ENCODE measurements at places on chromosomes 6 and 20.
A peak's percentile ranks its signal among the peaks of the same experiment; 100 is the strongest.

DNA sequence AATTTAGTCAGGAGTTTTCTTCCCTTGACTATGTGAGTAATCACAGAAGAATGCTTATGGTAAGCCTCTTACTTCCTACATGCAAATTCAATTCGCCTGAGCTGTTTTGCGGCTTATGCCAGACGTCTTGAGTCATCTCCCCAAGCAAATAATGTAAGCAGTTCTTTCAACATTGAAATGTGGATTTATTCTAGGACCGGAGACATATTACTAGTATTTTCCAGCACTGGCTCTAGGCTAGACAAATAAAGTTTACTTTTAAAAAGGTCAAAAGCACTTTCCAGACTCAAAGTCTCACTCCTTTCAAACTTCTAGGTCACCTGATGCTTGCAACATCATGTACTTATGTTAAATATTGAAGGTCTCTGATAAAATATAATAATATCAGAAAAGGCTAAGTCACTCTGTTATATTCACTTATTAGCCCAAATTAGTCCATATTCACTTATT, 38.1 kb upstream of the NOX3 start:
- DNase-seq: no peak

- no peak for DNase-seq
These were observed 289.9 kb upstream of the ZFP64 start for GRCh38 chr20:52481443-52481842.

DNA sequence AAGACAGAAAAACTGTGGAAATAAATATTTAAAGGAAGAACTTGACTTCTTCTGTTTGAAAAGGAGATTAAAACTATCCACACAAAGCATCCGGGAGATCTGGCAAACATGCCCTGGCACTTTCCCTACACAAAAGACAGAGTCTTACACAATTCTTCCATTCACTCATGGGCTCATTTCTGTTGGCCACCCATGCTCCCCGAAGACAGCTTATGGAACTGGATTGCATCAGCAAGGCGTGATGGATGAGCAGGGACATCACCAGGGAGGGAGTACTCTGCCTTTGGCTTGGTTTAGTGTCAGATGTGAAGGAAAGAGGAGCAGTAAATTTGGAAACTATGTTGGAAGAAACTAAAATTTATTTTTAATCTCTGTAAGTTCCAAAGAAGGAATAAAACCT, 379.3 kb downstream of the CD109 start:
- DNase-seq: no peak

- no peak for DNase-seq
These were observed 76.8 kb downstream of the LINC00237 start for GRCh38 chr20:21029341-21029740.

DNA sequence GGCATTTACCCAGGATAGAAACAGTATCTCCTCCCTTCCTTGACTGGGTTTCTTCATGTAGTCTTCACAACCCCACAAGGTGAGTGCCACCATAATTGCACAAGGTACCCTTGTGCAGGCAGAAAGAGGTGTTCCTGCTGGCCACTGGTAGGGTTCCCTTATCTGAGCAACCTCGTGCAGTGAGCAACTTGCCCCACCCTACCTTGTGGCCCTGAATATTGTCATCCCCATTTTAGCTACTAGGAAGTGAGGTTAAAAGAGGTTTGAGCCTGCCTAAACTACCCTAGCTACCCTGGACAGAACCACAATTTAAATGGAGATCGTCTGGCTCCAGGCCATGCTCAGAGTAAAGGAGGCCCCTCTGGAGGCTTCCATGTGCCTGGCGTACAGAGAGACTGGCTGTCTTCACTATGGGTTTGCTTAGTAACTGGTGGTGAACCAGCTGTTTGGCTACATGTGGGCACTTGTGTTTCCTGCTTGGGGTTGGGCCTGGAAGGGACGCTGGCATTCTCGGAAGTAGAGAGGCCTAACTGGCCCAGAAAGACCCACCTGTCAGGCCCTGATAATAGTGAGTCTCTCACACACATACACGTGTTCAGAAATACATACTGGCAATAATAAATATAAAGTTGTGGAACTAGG, 148.8 kb downstream of the LRFN2 start:
- DNase-seq: no peak

DNA sequence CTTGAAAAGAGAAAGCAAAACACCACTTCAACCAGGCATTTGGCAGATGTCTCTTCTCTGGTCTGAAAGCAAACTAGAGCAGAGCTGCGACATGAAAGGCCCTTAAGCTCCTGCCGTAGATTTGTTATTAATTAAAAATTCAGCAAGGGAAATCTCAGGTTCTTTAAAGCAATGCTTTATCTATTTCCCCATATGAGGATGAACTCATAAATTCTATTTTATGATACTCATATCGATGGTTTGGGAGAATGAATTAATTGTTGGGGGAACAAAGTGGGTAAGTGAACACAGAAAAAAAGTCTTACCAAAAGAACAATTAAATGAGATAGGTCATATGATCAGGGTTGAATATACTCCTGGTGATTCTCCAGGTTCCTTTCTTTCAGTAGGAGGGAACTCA, 464.7 kb upstream of the SLC35B3 start:
- DNase-seq: no peak

- no peak for DNase-seq
These were observed at the start of gene GSTA5 for GRCh38 chr6:52840763-52841585. Gene GSTA5, minus strand, starts transcription at chr6:52840813.

GRCh38 chr6:144283646-144284477, 1.3 kb upstream of the UTRN start:
- no peak for DNase-seq

- no peak for DNase-seq
These were observed 56.5 kb upstream of the SIRPA start for GRCh38 chr20:1838556-1839279.

GRCh38 chr20:48096957-48097890, 311.9 kb upstream of the SULF2 start:
- DNase-seq: no peak

DNA sequence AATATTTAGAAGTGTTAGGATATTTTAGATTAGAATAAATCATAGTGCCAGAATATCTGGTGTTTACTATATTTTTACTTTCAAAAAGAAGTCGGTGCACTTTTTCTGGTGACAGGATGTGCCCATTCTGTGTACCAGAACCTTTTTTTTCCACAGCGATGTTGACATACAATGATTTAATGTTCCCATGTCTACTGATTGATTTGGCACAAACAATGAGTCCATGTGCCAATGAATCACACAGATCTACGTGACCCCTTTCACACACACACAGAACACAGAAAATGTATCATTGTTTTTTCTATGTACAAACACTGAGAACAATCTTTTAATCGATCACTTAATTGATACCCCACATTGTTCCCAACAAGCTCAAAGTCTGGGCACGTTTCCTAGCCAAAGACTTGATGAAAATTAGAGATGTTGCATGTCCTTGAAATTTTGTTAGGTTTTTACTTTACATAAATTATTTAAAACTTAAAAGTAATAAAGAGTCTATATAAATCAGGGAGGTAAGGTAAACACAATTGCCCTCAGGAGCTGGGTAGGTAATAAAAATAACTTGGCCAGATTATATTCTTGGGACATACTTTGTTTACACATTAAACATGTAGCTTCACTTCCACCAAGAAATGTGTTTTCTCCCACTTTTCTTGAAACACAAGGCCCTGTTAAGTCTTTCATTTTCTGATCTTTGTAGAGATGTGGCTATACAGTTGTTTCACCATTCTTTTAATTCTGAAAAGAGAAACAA, 36.4 kb upstream of the SOX4 start:
- no peak for DNase-seq

DNA sequence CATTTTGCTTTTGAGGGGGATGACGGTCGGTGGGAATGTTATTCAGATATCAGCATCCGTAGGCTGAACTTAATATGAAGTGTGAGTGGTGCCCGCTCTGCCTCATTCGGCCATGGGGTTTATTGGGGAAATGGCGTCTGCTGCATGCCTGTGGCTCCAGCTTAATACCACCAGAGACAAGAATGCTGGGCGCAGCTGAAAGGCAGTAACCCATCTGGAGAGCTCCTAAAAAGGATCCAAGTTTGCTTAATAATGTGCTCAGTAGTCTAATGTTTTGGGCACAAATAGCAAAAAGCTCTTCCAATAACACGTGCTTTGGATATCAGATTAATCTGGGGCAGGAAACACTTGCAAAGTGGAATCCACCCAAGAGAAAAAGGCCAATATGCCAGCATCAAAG, 273.0 kb upstream of the TAB2 start:
- DNase-seq: no peak

- DNase-seq: no peak
These were observed 105.4 kb downstream of the TSHZ2 start for GRCh38 chr20:53077373-53078205.

- peak; percentile 11 for DNase-seq
These were observed at the start of gene BEND3 for GRCh38 chr6:107114926-107115694. Gene BEND3, minus strand, starts transcription at chr6:107115515. Its CDS starts 16,230 bp downstream, at chr6:107099285.

- peak; percentile 11 for DNase-seq
These were observed 38.4 kb upstream of the ARHGAP18 start for GRCh38 chr6:129748212-129748900.

GRCh38 chr6:62283796-62284411, 2.1 kb downstream of the KHDRBS2 start:
- DNase-seq: no peak

GRCh38 chr6:139764498-139764986, 390.1 kb upstream of the CITED2 start:
- no peak for DNase-seq

GRCh38 chr6:47303861-47304260, 5.8 kb downstream of the TNFRSF21 start:
- DNase-seq: no peak

DNA sequence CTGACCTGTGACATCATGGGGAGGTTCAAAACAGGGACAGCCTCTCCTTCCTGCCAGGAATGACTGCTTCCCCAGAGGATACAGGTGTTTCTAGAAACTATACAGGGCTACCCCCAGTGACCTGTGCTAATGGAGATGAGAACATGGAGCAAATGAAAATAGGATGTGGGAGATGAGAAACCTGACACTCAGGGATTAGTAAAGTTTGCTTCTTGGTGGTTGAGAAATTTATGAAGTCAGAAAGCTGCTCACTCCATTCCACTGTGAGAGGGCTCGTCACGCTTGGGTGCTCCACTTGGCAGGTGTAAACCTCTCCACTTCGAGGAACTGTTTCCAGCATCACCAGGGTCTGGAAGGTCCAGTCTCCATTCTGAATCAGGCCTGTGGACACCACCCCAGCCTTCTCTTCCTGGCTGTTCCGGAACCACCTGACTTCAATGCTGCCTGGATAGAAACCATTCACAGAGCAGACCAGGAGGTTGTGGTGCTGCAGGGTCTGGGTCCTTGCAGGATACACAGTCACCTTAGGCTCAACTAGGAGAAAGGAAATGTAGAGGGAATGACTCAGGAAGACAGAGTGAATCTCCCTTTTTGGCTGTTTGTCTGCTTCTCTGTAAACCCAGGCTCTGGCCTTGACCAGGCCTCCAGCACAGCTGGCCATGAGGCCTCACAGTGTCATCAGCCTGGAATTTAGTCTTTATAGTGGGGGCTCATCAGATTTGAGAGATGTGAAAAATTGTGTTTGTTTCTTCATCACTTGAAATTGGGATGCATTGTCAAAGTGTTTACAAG, 10.8 kb downstream of the HLA-DRB5 start:
- no peak for DNase-seq

- no peak for DNase-seq
These were observed 61.6 kb upstream of the CEP85L start for GRCh38 chr6:118712969-118713368.
